HS-5 (cell line): ENCODE measurements at places on chromosomes 1 and 21.

- no peak for DNase-seq
Observed at GRCh38 chr1:197890936-197891335, 11.5 kb upstream of the C1orf53 start.

DNA sequence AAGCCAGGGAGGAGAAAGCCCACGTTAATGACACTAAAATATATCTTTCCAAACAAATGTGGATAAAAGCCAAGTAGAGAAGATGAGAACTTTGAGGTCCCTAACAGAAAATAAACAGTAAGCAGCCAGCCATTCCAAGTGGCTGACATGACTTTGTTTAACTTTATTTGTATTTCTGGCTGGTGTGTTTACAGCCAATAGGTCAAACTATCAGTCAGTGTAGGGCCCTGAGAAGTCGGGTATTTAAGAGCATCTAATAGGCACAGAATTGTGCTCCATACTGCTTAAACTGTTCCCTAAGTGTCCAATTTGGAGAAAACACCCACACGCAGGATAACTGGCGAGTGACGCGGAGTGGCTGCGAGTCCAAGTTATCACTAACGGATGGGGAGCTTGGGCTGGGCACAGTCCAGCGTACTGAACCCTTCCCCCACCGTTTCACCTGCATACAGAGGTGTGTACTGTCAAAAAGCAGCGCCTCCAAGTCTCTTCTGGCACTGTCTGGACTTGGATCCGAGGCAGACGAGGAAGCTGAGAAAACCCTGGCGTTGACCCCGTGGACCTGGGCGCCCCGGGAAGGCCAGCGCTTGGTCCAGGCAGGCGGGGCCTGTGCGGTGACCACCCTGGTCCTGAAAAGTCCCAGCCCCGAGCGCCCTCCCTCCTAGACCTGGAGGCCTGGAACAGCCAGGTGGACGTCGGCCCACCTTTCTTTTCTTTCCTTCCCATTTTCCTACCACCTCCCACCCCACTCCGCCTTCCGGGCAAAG is 662 bp upstream of the LGALS8 start:
- no peak for DNase-seq

- peak; percentile 74 for DNase-seq
Observed at GRCh38 chr1:93845538-93846205, 33.3 kb downstream of the DNTTIP2 start.

DNA sequence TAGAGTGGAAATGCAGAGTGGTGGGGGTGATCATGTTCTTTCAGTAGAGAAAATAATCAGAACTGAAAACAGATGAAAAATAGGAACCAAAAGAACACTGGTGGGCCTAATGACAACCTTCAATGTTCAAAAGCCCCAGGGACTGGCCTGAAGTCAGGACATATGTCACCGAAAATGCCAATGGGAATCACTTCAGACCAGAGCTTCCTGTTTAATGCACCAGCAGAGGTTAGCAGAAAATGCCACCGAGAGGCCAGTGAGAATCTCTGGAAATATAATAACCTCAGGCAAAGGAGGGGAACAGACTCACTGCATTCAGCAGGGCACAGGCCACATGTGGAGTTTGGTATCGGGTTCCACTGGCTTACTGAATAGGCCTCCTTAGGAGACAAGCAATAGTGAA is 15.9 kb upstream of the CD58 start:
- no peak for DNase-seq

DNA sequence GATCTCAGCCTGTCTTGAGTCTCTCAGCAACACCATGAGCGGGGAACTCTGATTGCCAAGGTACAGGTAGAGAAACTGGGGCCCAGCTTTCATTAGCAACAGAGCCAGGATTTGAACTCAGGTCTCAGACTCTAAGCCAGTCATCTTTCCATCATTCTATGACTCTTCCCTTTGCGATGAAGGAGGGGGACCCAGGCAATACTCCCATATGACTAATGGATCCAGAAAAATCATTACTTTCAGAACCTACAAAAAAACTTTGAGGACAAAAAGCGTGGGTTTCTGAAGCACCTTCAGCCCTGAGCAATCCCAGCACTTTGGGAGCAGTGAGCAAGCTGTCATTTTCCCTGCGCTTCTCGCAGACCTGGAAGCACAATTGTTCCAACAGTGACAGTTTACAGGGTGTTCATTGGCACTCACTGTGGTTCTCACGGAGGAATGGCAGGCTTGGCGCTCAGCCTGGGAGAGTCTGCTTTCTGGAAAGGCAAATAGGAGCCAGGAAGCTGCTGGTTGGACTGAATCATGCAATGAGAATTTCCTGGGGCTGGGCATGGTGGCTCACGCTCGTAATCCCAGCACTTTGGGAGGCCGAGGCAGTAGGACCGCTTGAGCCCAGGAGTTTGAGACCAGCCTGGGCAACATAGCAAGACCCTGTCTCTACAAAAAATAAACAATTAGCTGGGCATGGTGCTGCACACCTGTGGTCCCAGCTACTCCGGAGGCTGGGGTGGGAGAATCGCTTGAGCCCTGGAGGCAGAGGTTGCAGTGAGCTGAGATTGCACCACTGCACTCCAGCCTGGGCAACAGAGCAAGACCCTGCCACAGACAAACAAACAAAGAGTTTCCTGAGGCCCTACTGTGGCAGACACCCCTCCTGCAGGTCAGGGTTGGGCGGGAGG is 40.1 kb downstream of the SLC2A7 start:
- DNase-seq: peak; percentile 97

GRCh38 chr1:7458946-7459345 is 312.1 kb upstream of the VAMP3 start:
- DNase-seq: no peak

DNA sequence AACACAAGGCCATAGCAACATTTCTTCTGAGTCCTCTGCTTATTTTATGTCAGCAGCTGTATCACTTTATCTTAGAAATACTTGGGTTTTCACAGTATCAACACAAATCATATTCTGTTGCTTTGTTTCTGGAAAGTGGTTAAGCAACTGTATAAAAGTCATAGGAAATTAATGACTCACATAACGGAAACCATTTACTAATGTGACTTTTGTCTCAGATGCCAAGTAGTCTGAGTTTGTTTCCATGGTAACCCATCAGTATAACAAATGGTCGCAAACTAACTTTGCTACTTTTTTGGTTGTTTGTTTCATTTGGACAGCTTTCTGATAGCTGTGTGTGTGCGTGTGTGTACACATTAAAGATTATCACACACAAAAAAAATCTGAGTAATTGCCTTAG is 31.1 kb downstream of the EEIG2 start:
- peak; percentile 71 for DNase-seq

DNA sequence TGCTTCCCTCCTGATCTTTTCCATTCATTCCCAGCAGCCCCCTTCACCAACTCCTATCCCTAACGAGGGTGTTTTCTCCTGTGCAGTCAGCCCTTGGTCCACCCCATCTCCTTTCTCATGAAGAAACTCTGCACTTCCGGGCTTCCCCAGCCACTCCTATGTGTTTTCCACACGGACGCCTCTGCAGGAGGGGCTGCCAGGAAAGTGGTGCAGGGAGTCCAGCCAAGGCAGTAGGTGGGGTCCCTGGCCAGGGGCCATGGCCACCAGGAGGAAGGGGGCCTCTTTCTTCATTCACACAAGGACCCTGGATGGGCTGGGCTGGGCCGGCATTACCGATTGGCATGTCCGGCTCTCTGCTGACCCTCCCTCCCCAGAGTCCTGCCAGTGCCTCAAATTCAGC is 72.8 kb upstream of the EFHD2 start:
- DNase-seq: no peak

DNA sequence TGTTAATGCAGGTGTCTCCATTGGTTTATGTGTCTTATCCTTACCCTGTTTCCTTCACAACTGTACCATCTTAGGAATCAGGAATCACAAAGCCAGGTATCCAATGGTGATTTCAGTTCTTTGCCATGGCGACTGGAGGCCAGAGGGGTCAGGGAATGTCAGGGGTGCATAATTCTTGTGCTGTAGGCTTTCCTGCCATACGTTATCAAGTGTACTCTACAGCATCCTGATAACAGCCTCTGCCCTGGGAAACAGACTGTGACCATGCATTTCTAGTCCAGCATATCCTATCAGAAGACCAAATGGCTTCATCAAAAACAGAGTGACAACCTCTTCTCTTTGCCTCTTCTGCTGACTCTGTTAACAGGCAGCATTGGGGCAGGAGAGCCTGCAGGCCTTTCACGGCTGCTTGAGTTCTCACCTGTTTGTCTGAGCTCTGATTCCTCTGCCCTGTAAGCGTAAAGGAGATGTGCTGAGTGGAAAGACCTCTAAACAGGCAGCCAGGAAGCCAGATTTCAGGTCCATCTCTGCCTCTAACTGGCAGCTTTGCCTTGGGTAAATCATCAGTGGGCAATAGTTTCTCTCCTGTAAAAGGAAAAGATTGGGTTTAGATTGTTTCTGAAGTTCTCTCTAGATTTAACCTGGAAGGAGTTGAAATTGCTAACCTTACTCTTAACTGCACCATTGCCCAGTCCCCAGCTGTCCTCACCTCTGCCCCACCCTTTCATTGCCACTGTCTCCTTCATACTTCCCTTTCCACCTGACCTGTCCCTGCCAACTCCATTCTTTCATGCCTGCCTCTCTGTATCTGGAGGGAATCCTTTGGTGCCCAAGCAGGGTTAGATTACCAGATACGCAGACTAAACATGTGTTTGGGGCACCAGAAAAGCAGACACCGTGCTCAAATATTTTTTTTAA is 80.2 kb downstream of the LRRC8D start:
- DNase-seq: no peak

DNA sequence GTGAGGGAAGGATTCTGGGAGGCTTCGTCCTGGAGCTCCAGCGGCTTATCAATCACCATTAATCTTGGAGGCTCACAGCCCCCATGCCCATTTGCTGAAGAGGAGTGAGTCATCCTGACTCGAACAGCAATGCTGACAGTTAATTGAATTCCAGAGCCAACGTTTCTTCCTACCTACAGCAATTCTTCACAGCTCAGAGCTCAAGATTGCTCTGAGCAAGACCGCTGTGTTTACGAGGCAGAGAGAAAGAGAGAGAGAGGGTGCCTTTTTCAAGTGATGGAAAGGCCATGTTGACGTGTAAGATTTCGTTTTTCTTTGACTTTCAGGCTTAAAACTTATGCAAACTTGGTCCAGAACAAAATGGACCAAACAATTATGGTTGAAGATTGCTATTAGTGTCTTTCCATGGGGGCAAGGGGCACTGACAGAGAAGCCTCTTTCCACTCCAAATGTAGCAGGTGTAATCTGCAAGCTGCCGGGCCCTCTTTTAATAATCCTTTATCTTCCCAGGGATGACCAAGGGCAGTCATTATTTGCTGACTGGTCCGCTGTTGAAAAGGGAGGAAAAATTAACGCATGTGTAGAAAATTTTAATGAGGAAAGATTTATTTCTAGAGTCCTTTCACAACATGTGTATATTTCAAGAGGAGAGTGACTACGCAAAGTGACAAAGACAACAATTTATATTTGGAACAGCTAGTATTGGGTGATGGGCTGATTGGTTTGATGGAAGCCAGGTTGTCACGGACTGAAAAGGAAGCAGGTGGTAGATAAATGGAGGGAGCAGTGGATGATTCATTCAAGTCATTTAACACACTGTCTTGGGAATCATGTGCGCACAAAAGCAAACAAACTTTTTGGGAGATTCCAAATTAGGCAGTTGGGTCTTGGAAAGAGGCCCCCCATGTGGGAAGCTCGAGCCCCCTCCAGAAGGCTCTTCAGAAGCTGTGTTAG is 136.1 kb upstream of the IRF2BP2 start:
- DNase-seq: no peak

DNA sequence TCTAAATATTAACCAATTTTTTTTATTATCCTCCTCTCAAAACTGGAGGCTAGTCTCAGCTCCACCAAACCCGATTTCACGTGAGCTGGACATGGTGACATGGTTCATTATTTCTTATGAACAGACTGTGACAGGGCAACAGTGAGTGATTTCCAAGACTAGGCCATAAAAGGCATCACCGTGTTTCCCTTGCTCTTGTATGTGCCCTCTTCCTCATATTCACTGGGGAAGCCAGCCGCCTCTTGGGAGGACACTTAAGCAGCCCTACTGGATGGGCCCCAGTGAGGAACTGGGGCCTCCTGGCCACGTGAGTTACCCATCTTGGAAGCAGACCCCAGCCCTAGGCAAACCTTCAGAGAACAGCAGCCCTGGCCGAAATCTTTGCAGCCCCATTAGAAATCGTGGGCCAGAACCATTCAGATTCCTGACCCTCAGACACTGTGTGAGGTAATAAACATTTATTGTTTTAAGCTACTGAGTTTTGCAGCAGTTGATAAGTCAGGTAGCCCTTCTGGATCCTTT is 105.0 kb downstream of the GALNT2 start:
- no peak for DNase-seq
